ENCODE measurements at places on chromosomes 6 and 20. TPM values are rescaled to one million over a fixed set of nuclear protein-coding genes. Genes with fewer than 3 reads are reported as not detected.

DNA sequence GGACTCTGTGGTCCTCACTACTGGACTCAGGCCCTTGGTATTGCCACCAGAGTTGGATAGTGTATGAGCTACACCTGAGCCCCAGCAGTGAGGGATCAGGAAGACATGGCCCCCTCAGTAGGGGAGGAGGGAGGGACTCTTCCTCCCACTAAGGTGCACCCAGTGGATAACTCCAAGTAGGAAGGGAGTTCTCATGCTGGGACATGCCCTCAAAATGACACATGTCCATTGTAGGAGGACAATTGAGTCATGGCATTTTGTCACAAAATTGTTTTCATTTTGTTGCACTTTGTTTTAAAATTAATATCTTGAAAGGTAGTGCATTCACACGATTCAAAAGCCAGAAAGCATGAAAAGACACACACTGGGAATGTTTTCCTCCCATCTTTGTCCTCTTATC is 127.2 kb downstream of the FOXO3 start:
- peak overlapping the region; percentile 88 for H3K27ac ChIP-seq
- peaks cover 4% of the 10 kb centered on the region for H3K4me1 ChIP-seq
- no peak for DNase-seq
- H3K27me3 ChIP-seq = no peaks in the 10 kb centered on the region
- no peaks in the 10 kb centered on the region for H3K36me3 ChIP-seq

Gene CCDC170
- total RNA-seq = 9.8 TPM

Gene NKAIN2
- total RNA-seq = 0.48 TPM

DNA sequence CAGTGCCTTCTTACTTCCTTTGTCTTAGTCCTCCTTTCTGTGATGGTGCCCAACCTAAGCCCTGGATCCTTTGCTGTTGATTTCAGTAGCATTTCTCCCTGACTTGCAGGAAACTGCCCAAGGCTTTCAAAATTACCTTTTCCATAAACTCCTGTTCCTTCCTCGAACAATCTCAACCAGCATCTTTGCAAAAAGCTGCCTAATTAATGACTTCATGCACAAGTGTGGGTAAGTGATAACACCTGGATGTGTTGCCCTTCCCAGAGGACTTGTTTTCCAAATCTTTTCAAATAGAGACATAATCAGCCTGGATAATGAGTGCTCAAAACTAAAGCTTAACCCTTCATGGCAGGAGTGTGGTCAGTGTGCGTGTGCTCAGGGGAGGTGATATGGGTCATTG is 118.0 kb downstream of the PCSK2 start:
- no peak for DNase-seq
- H3K27me3 ChIP-seq = peaks cover 13% of the 10 kb centered on the region
- no peaks in the 10 kb centered on the region for H3K4me1 ChIP-seq
- no peak overlapping the region for H3K4me3 ChIP-seq
- no peak overlapping the region for H3K27ac ChIP-seq

DNA sequence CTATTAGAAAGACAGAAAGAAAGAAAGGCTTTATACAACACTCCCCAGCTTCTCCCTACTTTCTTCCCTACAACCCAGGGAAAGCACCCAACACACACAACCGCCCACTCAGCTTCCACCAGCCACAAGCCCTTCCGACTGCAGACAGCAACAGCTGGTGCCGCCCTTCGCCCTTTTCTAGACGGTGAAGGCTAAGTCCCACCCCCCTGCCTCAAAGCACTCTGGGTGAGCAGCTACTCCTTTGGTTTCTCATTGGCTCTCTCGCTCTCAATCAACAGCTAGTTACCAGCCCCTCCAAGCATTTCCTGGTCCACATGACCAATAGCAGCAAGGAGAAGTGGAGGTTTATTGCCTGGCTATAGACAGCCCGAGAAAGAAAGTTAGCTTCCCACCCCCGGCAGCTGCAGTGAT is 230.1 kb upstream of the MOCS1 start:
- H3K4me1 ChIP-seq = no peaks in the 10 kb centered on the region
- H3K27ac ChIP-seq = peak overlapping the region; percentile 52
- peak; percentile 24 for DNase-seq
- no peaks in the 10 kb centered on the region for H3K27me3 ChIP-seq
- no peaks in the 10 kb centered on the region for H3K36me3 ChIP-seq
- H3K4me3 ChIP-seq = no peak overlapping the region

DNA sequence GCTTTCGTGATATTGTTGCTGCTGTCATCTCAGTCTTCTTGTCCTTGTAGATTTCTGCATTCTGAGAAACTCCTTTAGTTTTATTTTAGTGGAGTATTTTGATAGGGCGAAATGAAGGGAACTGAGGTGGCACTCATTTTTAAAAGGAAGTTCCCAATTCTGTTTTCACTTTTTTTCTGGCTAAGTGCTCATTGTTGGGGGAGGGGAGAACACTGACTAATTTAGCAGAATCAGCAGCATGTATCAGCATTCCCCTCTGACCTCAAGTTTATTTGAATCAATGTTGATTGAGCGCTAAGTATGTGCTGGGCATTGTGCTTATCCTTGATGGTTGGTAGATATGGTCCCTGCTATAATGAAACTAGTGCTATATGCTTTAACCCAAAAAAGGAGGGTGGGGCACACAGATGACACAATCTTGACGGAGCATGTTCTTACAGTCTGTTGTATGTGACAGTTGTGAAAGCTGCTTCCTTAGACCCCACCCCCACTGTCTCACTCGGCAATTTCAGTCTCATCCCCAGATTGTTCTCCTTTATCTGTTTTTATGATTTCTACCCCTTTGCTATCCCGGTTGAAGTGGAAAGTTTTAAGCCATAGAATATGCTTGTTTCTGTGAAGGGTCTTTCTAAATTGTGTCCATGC is 262.4 kb downstream of the SOX4 start:
- no peak overlapping the region for H3K4me3 ChIP-seq
- H3K36me3 ChIP-seq = no peaks in the 10 kb centered on the region
- no peak for DNase-seq
- no peaks in the 10 kb centered on the region for H3K4me1 ChIP-seq
- H3K27ac ChIP-seq = no peak overlapping the region

- no peaks in the 10 kb centered on the region for H3K4me1 ChIP-seq
- DNase-seq = no peak
- H3K36me3 ChIP-seq = no peaks in the 10 kb centered on the region
- no peaks in the 10 kb centered on the region for H3K27me3 ChIP-seq
Measured at GRCh38 chr6:127486934-127487333, 27.7 kb upstream of the KIAA0408 start.

DNA sequence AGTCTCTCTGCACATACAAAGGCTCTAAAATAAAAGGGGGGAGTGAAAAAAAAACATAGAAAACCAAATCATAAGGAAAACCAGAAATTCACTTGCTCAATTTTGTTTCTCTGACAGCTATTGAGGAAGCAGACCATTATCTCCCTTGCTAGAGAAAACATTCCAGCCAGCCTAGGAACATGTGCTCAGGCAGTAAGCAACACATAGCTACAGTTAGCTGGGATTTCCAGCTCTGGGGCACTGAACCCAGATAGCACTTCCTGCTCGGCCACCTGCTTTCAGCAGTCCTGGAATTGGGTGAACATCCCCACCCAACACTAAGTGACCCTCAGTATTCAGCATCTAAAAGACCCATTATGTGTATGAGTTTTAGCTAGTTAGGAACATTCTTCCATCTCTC is 61.3 kb downstream of the TNFRSF21 start:
- H3K27me3 ChIP-seq = no peaks in the 10 kb centered on the region
- no peak overlapping the region for H3K27ac ChIP-seq
- DNase-seq = no peak
- no peaks in the 10 kb centered on the region for H3K4me1 ChIP-seq
- no peak overlapping the region for H3K4me3 ChIP-seq
- no peaks in the 10 kb centered on the region for H3K36me3 ChIP-seq

DNA sequence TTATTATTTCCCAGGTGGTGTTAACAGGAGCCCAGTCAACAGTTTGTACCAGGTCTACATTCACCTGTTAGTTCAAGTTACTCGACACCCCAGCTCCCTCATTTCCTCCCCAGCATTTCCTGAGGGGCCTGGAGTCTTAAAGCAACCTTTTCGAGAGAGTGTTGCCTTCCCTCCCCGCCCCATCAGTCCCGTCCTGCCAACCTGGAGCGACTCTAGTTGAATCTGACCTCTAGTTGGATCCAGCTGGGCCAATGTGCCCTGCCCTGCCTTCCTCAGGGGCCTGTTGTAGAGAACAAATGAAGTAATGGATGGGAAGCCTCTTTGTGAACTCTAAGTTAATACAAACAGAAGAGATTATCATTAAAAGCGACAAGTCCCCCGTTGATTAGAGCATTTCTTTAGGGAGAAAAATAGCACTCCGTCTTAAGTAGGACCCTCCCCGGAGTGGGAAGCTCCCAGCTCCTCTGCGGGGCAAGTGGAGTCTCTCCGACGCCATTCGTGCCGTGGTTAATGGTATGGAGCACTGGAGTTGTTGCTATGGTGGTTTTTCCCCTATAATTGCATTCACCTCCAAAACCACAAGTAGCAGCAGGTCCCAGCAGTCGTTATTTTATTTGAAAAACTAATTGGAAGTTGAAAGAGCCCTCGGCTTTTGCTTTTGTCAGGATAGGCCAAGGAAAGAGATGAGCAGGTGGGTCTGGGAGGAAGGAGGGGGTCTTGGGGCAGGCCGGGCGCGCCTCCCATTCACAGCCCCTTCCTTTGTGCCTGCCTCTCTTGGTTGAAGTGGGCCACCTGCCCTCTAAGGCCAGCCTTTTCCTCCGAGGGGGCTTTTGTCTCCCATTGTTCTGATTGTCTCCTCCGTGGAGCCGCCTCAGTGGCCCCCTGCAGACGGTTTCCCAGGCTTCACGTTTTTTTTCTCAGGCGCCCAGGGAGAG is 16.1 kb downstream of the GHRH start:
- H3K4me1 ChIP-seq = peaks cover 8% of the 10 kb centered on the region
- no peaks in the 10 kb centered on the region for H3K27me3 ChIP-seq

Gene HLA-DRA
- 259 TPM for total RNA-seq

Gene SCP2D1
- not detected for total RNA-seq

DNA sequence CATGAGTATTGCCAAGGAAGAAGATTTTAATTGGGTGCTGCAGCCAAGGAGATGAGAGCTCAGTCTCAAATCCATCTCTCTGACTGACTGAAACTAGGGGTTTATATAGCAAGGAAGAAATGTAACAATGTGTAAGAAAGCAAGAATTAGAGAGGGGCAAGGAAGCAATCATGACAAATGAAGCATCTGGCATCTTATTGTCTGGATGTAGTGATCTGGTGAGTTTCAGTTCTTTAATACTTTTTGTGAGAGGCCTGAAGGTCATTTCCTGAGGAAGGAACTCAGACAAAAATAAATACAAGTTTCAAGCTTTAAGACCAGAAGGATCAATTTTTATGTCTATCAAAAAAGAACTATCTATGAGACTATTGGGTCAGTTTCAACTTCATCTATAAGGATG is 64.2 kb downstream of the HTR1E start:
- H3K27me3 ChIP-seq = no peaks in the 10 kb centered on the region
- H3K27ac ChIP-seq = no peak overlapping the region
- no peaks in the 10 kb centered on the region for H3K36me3 ChIP-seq

Gene LHFPL5
- not detected for total RNA-seq

DNA sequence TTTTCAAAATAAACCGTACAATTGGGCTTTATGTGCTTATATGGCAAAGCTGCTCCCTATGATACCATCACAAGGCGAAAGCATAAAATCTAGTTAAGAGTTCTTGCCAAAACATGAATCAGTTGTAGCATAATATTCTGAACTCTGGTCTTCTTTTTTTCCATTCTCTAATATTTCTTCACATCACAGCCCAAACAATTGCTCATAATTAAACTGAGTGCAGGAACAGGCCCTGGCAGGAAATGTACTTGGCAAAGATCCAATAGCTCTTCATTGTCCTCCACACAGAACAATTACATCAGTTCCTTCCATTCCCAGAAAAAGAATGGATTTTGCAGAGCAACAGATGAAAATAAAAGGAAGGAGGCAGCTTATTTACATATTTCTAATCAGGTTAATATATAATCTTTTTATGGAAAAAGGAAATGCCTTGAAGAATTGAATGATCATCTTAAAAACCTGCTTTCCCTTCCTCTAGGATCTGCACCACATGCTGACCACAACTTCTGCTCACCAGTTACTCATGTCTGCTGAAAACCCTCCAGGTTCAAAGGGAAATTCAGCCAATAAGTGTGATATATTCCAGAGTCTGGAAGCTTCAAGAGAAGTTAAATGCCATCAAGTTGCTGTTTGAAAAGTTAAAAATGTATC is 123.3 kb upstream of the COL21A1 start:
- peak overlapping the region; percentile 80 for H3K27ac ChIP-seq
- H3K4me3 ChIP-seq = no peak overlapping the region
- no peak for DNase-seq
- H3K4me1 ChIP-seq = peaks cover 5% of the 10 kb centered on the region
- no peaks in the 10 kb centered on the region for H3K27me3 ChIP-seq

Gene CST5
- not detected for total RNA-seq

DNA sequence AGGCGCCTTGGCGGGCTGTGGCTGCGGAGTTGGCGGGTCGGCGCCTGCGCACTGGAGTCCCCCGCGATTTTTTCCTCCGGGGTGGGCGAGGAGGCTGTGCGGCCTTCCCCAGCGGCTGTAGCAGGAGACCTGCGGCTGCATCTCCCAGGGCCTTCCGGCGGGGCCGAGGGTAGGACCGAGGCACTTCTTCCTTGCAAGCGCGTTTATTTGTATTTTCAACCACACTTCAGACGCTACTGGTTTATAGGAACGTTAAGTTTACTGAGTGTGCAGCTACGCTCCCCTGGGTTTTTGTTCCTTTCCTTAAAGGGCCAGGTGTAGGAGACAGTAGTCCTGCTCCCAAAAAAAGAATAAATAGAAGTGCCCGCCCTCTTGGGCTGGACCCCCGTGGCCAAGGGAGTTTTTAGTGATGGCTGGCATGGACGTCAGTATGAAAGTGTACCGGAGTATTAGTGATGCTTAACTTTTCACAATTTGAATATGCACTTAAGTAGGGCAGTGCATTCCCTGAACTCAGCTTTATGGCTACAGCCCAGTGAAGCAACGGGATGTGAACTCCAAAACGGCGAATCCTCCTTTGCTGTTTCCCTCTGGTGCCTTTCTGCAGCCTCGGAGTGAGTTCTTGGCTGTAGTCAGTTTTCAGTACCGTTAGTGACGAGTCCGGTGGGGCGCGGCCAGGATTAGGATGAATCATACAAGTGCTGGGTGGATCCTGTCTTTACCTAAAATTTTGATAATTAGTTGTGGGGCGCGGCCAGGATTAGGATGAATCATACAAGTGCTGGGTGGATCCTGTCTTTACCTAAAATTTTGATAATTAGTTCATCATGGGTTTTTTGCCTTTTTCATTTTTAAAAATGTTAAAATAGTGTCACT is 1.0 kb upstream of the FBXO5 start:
- H3K27ac ChIP-seq = peak overlapping the region; percentile 85
- no peaks in the 10 kb centered on the region for H3K36me3 ChIP-seq
- peak; percentile 72 for DNase-seq
- peaks cover 13% of the 10 kb centered on the region for H3K4me1 ChIP-seq
- H3K4me3 ChIP-seq = peak overlapping the region; percentile 59
- no peaks in the 10 kb centered on the region for H3K27me3 ChIP-seq

DNA sequence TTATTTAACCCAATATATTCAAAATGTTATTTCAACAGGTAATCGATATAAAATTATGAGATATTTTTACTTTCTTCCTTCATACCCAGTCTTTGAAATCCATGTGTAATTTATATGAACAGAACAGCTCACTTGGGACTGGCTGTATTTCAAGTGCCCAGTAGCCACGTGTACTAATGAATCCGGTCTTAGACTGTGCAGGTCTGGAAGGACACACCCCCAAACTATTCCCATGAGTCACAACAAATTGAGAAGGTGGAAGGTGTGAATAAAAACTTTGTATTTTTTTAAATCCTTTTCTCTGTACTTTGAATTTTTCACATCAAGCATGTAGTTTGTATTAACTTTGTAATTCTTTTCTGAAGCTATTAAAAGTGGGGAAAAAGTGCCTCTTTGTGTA is 2.8 kb downstream of the UNC5CL start:
- no peak overlapping the region for H3K27ac ChIP-seq
- H3K27me3 ChIP-seq = no peaks in the 10 kb centered on the region
- DNase-seq = no peak
- H3K4me1 ChIP-seq = no peaks in the 10 kb centered on the region
- H3K36me3 ChIP-seq = no peaks in the 10 kb centered on the region

Measured in breast epithelium (tissue), 4 donors.